ENCODE measurements at places on chromosomes 6 and 20. TPM values are rescaled to one million over a fixed set of nuclear protein-coding genes. Genes with fewer than 3 reads are reported as not detected.
A peak's percentile ranks its signal among the peaks of the same experiment; 100 is the strongest.

The LRFN2 gene
- total RNA-seq, result not detected

The SLC17A1 gene
- total RNA-seq, result not detected

The DEFB129 gene
- not detected for total RNA-seq

The ZC3H12D gene
- total RNA-seq, result 37.4 TPM

DNA sequence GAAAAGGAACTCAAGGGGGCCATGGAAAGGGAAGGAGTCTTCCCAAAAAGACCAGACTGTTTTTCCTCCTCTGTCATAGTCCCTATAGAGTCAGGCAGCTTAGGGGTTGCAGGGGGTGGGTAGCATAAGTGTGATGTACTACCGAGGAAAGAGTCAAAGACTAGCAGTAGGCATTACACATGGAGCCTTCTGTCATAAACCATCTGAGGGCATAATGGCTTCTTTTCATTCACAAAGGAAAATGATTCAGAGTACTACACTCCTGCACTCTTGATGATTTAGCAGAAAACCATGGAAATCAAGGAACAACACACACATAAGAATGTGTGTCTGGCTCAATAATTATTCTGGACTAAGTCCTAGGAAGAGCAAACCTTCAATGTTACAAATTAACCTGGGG lies 14.9 kb downstream of the PLN start:
- no peaks in the 10 kb centered on the region for H3K27me3 ChIP-seq
- no peak overlapping the region for H3K4me3 ChIP-seq
- H3K27ac ChIP-seq, result no peak overlapping the region
- peaks cover 6% of the 10 kb centered on the region for H3K36me3 ChIP-seq
- DNase-seq, result no peak
- peaks cover 27% of the 10 kb centered on the region for H3K4me1 ChIP-seq

GRCh38 chr20:5216663-5217062 lies 89.9 kb downstream of the CDS2 start:
- DNase-seq, result no peak
- H3K4me3 ChIP-seq, result no peak overlapping the region
- H3K27me3 ChIP-seq, result no peaks in the 10 kb centered on the region
- no peak overlapping the region for H3K27ac ChIP-seq
- no peaks in the 10 kb centered on the region for H3K4me1 ChIP-seq

GRCh38 chr6:43376551-43376981 lies 7.1 kb upstream of the ZNF318 start:
- DNase-seq, result peak; percentile 18
- H3K27ac ChIP-seq, result no peak overlapping the region

DNA sequence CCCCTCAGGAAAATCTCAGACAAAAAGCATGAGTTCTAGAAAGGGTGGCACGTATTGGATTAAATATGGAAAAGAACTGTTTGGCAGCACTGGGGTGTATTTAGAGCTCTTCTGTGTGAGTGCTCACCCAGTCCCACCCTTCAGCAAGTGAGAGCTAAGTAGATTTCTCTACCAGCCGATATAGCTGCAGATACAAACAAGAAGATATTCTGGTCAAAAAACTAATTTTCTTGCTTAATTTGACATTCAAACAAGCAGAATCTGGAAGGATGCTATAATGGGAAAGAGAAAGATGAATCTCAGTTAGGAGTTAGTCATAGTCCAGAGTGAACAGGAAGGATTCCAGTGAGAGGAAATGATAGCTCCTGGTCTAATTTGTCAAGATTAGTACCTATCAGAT lies 232.1 kb downstream of the TMEM242 start:
- H3K27me3 ChIP-seq, result no peaks in the 10 kb centered on the region
- peaks cover 27% of the 10 kb centered on the region for H3K36me3 ChIP-seq
- DNase-seq, result no peak
- H3K27ac ChIP-seq, result no peak overlapping the region
- peaks cover 14% of the 10 kb centered on the region for H3K4me1 ChIP-seq

DNA sequence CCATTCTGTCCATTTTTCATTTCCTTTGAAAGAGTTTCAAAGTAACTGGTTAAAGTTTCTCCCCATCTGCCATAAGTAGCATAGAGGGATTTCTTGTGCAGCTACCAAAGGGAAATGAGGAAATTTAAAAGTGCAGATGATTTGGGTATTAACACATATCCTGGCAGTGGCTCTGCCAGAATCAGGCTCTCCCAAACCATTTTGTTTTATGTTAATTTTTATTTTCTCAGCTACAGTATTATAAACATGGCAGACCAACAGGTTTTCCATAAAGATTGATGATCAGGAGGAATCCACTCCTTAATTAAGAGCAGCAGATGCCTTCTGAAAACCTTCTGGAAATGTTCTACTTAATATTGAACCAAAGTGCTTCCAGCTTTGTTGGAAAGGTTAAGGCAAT lies 13.9 kb downstream of the PLCB4 start:
- no peaks in the 10 kb centered on the region for H3K36me3 ChIP-seq
- H3K27me3 ChIP-seq, result no peaks in the 10 kb centered on the region
- no peak for DNase-seq
- H3K27ac ChIP-seq, result no peak overlapping the region

DNA sequence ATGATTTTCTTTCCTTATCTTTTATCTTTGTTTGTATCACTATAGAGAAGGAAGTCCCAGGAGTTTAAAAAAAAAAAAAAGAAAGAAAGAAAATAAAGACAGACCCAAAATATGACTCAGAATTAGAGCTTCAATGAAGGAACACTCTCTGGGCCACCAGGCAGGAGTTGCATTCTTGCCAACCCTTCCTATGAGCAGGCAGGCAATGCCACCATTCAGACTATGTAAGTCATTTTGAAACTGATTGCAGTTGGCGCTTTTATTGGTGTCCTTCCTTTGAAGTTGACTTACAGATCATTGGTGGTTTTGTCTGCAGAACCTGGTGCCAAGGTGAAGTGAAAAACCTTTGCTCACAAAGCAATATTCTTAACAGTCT lies 50.3 kb downstream of the MYB start:
- peak overlapping the region; percentile 60 for H3K27ac ChIP-seq
- peaks cover 7% of the 10 kb centered on the region for H3K36me3 ChIP-seq
- H3K27me3 ChIP-seq, result no peaks in the 10 kb centered on the region
- H3K4me3 ChIP-seq, result no peak overlapping the region

GRCh38 chr20:45781391-45781931 lies 10.2 kb downstream of the WFDC3 start:
- peaks cover 31% of the 10 kb centered on the region for H3K4me1 ChIP-seq
- no peak overlapping the region for H3K27ac ChIP-seq
- DNase-seq, result no peak
- H3K27me3 ChIP-seq, result peaks cover 2% of the 10 kb centered on the region
- no peaks in the 10 kb centered on the region for H3K36me3 ChIP-seq
- H3K4me3 ChIP-seq, result no peak overlapping the region

GRCh38 chr6:122604676-122605075 lies 5.5 kb upstream of the PKIB start:
- no peak overlapping the region for H3K4me3 ChIP-seq
- H3K27me3 ChIP-seq, result peaks cover 19% of the 10 kb centered on the region
- no peak overlapping the region for H3K27ac ChIP-seq

DNA sequence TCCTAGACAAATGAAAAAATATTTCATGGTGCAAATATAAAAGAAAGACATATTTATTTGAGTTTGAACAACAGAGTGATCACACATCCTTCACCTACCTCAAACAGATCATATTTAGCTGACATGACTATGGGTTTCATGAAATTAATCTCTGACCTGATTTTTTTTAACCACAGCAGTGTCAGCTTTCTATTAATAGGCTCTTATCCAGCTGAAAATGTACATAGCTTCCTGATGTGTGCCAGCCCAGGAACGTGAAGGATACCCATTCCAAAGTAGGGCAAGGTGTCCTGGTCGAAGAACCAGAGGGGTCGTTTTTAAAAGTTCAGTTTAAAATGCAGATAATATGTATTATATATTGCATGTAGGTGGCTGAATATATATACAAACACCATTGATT lies 19.8 kb downstream of the TRDN start:
- H3K36me3 ChIP-seq, result no peaks in the 10 kb centered on the region
- no peak overlapping the region for H3K4me3 ChIP-seq
- no peaks in the 10 kb centered on the region for H3K4me1 ChIP-seq
